ENCODE measurements at places on chromosomes 1 and 21.

- DNase-seq, result no peak
These were observed 41.2 kb upstream of the KLF17 start for GRCh38 chr1:44077421-44077820.

GRCh38 chr1:12439073-12439472 is 178.9 kb downstream of the DHRS3 start:
- DNase-seq, result no peak

- DNase-seq, result no peak
These were observed 36.8 kb downstream of the RAP1A start for GRCh38 chr1:111656086-111657017.

DNA sequence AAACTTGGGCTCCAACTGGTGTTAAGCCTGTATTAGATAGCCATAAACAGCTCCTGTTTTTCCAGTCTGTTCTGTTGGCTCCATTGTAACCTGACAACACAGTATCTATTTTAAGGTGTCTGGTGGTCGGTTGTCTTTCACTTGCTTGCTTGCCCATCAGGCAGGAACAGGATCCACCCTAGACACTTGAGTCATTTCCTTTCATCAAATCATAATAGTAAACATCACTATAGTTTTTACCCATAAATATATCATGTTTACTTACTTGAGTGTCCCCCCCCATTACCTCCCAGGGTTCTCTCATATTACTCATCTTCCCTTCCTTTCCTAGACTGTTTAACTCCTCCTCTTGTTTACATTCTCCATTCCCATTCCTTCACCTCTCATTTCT is 2.9 kb downstream of the DDI2 start:
- DNase-seq, result no peak

GRCh38 chr1:172976222-172977041 is 74.3 kb downstream of the TNFSF18 start:
- DNase-seq, result no peak

All from NCI-H1417 treated with DMSO at 0.1 percent for 48 hours (cell line).